ENCODE measurements at places on chromosomes 2 and 18.

DNA sequence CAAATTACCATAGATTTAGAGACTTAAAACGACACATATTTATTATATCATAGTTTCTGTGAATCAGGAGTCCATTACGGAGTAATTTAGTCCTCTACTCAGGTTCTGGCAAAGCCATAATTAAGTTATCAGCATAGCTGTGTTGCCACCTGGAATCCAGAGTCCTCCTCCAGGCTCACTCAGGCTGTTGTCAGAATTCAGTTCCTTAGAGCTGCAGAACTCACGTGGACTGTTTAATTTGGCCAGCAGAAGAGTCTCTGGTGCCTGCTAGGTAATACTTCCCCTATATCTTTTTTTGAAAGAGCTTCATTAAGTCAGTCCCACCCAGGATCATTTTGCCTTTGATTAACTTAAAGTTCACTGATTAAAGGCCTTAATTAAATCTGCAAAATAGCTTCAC, 891.5 kb downstream of the SUCLG1 start:
- H3K27ac ChIP-seq, result no peak overlapping the region
- H3K27me3 ChIP-seq, result no peaks in the 10 kb centered on the region
- no peaks in the 10 kb centered on the region for H3K4me1 ChIP-seq

DNA sequence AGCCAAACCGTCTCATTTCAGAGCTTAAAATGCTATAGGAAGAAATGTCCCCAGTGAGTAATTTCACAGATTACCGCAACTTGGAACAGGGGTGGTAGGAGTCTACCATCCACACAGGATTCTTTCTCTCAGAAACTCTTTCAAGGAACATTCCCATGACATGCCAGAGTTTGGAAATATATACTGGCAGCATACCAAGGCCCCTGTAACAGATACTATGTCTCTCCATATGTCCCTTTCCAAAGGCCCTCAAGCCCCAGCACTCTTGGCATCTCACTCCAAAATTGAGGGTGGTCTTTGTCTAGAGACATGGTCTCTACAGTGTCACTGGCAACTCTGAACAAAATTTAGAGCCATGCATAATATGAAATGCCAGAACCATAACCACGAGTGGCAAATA, 11.0 kb downstream of the FIGLA start:
- no peak overlapping the region for H3K27ac ChIP-seq
- H3K27me3 ChIP-seq, result peaks cover 14% of the 10 kb centered on the region
- no peaks in the 10 kb centered on the region for H3K36me3 ChIP-seq
- no peak overlapping the region for H3K4me3 ChIP-seq
- DNase-seq, result no peak

DNA sequence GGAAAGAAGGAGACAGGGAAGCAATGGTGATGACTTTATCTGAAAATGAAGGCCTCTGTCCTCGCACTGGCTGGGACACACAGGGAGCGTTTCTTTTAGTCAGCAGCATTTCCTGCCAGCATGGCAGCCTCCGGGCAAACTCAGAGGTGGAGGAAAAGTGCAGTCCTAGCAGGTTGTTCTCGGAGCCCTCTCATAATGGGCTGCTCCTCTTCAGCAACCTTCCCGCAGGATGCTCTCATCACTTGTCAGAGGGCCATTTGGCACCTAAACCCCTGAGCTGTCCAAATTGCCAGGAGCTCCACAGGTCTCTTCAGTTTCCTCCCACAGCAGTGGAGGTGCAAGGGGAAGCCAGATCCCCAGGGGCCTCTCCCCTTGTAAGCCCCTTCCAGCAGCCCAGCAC, 6.2 kb downstream of the STK39 start:
- no peaks in the 10 kb centered on the region for H3K36me3 ChIP-seq
- H3K4me1 ChIP-seq, result peaks cover 57% of the 10 kb centered on the region
- no peak overlapping the region for H3K4me3 ChIP-seq
- H3K27ac ChIP-seq, result no peak overlapping the region

DNA sequence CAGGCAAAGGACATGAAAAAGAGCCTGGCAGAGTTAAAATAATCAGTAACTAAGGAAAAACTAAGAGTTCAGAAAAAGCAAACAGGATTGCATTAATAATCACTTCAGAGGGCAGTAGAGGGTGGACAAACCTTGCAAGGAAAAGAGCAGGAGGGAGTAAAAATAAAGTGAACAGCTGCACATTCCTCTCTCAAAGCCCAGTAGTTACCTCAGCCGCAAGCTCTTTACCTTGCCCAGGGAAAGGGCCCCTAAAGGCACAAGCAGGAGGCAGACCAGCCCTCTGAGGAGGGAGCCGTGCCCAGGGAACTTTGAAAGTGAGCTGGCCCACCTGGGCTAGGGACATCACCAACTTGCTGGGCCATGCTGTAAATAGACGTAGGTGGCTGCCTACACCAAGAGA, 196.9 kb downstream of the C1D start:
- no peak overlapping the region for H3K27ac ChIP-seq
- no peaks in the 10 kb centered on the region for H3K36me3 ChIP-seq
- H3K4me1 ChIP-seq, result peaks cover 24% of the 10 kb centered on the region
- no peak overlapping the region for H3K4me3 ChIP-seq

GRCh38 chr2:118128826-118129225, 40.6 kb downstream of the INSIG2 start:
- H3K27ac ChIP-seq, result no peak overlapping the region
- H3K4me3 ChIP-seq, result no peak overlapping the region
- H3K27me3 ChIP-seq, result no peaks in the 10 kb centered on the region
- no peak for DNase-seq

- H3K36me3 ChIP-seq, result peaks cover 23% of the 10 kb centered on the region
- no peaks in the 10 kb centered on the region for H3K27me3 ChIP-seq
- no peak overlapping the region for H3K4me3 ChIP-seq
- no peak for DNase-seq
Measured at GRCh38 chr2:88737385-88737784, 45.9 kb downstream of the RPIA start.

DNA sequence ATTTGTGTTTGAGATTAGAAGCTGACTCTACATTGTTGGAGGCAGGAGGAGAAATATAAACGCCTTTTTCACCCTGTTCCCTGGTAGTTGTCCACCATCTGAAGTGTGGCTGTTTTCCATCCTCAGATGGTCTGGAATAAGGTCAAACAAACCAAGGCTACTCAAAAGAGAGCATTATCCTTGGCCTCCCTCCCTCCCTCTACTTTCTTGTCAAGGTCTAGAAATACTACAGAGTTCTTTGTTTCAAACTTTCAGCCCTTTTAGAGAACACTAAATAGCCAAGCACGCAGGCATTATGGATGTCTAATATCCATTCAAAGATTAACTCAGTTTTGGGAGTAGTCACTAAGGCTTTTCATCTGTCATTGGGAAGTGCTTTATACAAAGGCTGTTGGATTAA, 215.8 kb upstream of the ITGA4 start:
- no peak for DNase-seq
- no peaks in the 10 kb centered on the region for H3K36me3 ChIP-seq
- no peaks in the 10 kb centered on the region for H3K27me3 ChIP-seq
- no peak overlapping the region for H3K27ac ChIP-seq

- peaks cover 23% of the 10 kb centered on the region for H3K4me1 ChIP-seq
- DNase-seq, result no peak
- no peak overlapping the region for H3K4me3 ChIP-seq
- no peak overlapping the region for H3K27ac ChIP-seq
- H3K27me3 ChIP-seq, result no peaks in the 10 kb centered on the region
Measured at GRCh38 chr2:9306911-9307310, 100.3 kb downstream of the ASAP2 start.

DNA sequence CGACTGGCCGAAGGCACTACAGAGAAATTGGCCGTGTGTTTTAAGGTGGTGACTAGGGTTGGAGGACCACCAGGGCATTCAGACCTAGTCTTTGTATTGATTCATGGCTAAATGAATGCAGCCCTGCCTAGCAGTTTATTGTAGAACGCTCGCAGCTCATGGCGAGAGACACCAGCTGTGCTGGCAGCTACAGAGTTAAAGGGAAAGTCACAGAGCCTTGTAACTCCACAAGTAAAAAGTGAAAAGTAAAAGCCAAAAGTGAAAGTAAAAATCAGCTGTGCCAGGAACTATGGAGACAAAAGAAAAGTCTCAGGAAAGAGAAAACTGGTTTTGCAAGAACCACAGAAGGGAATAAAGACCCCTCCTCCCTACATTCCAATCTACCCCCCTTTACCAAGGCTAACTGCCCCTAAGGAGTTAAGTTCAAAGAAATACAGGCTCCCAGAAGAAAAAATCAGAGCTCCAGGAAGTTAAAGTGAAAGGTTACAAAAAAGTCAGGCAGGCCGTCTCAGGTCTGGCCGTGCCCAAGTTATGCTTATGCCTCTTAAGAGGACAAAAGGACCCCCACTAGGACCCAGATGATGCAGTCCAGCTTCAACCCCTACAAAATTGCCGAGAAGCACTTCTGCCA, 46.4 kb upstream of the SELENOI start:
- peak overlapping the region; percentile 37 for H3K4me3 ChIP-seq
- no peaks in the 10 kb centered on the region for H3K36me3 ChIP-seq
- H3K27ac ChIP-seq, result peak overlapping the region; percentile 76
- H3K27me3 ChIP-seq, result no peaks in the 10 kb centered on the region
- peaks cover 11% of the 10 kb centered on the region for H3K4me1 ChIP-seq
- no peak for DNase-seq

DNA sequence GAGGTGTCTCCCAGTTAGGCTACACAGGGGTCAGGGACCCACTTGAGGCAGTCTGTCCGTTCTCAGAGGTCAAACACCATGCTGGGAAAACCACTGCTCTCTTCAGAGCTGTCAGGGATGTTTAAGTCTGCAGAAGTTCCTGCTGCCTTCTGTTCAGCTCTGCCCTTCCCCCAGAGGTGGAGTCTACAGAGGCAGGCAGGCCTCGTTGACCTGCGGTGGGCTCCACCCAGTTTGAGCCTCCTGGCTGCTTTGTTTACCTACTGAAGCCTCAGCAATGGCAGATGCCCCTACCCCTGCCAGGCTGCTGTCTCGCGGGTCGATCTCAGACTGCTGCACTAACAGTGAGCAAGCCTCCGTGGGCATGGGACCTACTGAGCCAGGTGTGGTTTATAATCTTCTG, 346.3 kb downstream of the CELF4 start:
- no peaks in the 10 kb centered on the region for H3K27me3 ChIP-seq
- no peak overlapping the region for H3K27ac ChIP-seq
- DNase-seq, result no peak
- H3K36me3 ChIP-seq, result no peaks in the 10 kb centered on the region

GRCh38 chr2:186612026-186612425, 22.2 kb downstream of the ITGAV start:
- DNase-seq, result no peak
- peaks cover 43% of the 10 kb centered on the region for H3K36me3 ChIP-seq
- no peaks in the 10 kb centered on the region for H3K27me3 ChIP-seq
- no peak overlapping the region for H3K4me3 ChIP-seq
- H3K27ac ChIP-seq, result no peak overlapping the region

GRCh38 chr18:30288662-30289414, 753.7 kb downstream of the DSC3 start:
- no peak for DNase-seq
- no peak overlapping the region for H3K4me3 ChIP-seq
- no peaks in the 10 kb centered on the region for H3K4me1 ChIP-seq
- no peaks in the 10 kb centered on the region for H3K36me3 ChIP-seq
- no peak overlapping the region for H3K27ac ChIP-seq

DNA sequence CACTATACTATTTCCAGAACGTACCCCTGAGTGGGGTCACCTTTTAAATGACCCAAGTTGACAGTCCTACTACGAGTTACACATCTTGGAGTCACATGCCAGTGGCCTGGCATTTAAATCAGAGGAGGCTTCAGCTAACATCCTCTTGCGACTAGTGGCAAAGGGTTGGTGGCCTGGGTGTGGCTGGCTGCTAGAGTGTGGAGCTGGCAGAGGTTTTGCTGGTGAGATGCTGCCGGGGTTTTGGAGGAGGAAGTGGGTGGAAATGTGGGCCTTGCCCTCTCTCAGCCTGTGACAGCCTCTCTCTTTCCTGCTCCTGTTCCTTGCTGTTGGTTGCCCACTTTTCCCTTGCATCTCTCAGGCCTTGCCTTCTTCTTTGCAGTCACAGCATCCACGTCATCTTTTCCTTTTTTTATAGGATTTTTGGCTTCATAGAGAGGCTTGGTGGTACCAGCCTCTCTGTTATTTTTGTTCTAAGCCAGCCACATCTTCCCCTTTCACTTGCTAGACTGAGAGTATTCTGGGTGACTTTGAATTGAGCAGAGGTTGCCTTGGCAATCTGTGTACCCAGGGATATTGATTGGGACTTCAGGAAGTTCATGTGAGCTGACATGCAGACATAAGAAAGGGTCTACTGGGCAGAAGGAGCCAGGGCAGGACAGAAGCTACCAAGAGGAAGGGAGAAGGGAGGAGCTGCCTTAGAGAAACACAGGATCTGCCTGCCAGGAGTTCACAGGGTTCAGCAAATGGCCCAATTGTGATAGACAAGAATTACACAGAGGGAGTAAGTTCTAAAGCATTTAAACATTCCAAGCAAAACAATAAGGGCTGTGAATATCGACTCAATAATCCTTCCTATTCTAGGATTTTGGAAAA, 55.4 kb downstream of the CDC42EP3 start:
- no peaks in the 10 kb centered on the region for H3K36me3 ChIP-seq
- DNase-seq, result peak; percentile 52

DNA sequence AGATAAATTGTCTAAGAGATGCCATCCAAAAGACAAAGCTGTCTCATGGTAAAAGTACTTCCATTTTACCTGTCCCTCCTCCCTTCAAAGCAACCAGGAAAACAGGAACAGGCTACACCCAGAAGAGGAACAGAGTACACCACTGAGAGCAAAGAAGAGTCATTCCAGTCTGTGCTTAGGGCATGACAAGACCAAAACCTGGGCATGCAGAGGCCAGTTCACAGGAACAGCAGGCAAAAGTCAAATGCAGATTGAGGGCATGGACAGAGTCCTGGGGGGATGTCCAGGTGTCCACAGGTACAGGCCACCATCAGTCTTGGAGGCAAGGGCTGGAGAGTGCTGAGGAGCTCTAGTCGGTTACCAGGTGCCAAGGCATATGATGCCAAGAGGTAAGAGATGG, 23.7 kb downstream of the PLEK start:
- peaks cover 3% of the 10 kb centered on the region for H3K27me3 ChIP-seq
- H3K4me3 ChIP-seq, result no peak overlapping the region
- H3K4me1 ChIP-seq, result no peaks in the 10 kb centered on the region

DNA sequence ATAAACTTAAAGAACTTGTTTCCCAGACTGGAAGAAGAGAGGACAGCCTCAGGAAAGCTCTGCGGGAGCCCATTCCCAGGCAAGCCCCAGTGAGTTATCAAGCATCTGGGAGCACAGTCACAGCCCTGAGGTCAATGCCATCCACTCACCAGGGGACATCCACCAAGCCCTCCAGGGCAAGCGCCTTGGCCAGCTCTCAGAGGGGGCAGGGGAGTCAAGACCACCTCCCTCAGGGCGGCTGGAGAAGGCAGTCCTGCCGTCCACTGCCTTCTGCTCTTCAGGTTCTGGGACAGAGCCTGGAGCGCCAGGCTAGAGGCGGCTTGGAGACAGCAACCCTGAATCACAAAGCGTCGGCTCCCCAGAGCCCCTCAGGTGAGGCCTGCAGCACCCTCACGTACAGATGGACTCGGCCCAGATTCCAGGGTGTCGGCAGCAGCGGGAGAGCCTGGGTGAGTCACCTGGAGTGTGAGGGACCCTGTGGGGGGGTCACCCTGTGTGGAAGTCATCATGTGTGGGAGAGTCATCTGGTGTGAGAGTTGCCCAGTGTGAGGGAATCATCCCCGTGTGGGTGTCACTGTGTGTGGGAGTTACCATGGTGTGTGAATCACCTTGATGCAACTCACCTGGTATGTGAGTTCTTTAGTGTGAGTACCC, 100.9 kb upstream of the TEX51 start:
- no peak overlapping the region for H3K27ac ChIP-seq
- no peaks in the 10 kb centered on the region for H3K36me3 ChIP-seq
- H3K27me3 ChIP-seq, result peaks cover 16% of the 10 kb centered on the region
